Kidney capillary endothelial cell (primary cell): ENCODE measurements at places on chromosomes 6 and 20.
A peak's percentile ranks its signal among the peaks of the same experiment; 100 is the strongest.

- DNase-seq = peak; percentile 96
Observed at GRCh38 chr20:63894358-63895201, at the start of gene DNAJC5. Gene DNAJC5, plus strand, starts transcription at chr20:63895126. Its CDS starts 33,220 bp downstream, at chr20:63928346.

GRCh38 chr6:45921691-45922281, 93.9 kb downstream of the CLIC5 start:
- no peak for DNase-seq

GRCh38 chr6:33344701-33345697, 27.5 kb upstream of the ZBTB22 start:
- peak; percentile 26 for DNase-seq

DNA sequence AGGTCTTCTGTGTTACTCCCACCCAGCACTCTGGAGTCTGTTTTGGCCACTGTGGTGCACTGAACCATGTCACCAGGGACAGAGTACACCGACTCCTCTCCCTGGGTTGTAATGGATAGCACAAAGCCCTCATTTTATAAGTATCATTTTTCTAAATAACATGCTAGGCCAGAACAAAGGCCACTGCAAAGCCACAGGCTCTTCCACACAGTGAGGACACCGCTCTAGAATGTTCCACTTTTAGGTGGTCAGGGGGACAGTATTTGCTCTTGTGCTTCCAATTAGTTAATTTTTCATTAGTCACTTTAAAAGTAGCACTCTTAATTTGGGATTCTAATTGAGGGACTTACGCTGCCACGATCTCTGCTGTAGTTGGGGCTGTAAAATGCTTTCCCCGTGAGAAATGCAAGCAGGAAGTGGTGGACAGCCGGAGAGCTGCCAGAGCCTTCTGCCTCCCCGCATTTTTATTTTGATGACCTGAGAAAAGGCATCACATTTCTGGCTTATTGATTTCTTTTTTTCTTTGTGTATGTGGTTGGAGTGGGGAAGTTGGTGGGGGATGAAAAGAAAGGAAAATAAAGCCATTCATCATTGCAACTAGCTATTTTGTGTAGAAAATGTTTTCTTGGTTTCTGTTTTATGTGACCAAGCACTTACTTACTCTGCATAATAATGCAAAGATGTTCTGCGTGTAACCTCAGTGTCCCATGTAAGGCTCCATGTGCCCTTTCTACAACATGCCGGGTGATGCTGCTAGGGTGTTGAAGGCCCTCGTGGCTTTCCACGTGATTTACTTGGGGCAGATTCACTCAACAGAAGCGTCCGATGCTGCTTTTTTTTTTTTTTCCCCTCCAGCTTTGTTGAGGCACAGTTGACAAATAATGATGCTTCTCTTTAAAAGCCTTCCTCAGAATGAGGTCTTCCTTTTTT, 195.9 kb downstream of the SASH1 start:
- no peak for DNase-seq

- DNase-seq = no peak
Observed at GRCh38 chr6:18363746-18364145, 23.4 kb upstream of the RNF144B start.

DNA sequence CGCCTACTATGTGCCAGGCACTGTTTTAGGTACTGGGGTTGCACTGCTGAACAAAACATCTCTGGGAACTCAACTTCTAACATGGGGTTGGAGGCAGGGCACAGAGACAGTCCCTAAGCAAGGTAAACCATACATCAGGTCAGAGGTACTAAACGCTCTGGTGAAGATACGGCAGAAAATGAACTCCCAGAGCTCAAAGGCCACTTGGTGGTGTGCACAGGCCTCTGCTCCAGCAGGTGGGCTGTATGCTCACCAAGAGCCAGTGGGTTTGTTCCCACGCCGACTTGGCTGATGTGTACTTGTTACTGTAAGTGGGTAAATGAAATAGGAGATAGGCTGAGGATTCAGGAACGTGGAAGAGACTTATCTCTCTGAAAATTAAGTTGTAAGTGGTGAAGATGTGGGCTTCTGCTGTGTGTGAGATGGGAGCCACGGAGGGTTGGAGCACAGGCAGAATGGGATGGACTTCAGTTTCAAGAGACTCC, 133.4 kb downstream of the PREX1 start:
- no peak for DNase-seq

- DNase-seq = no peak
Observed at GRCh38 chr20:40331807-40332560, 357.1 kb downstream of the MAFB start.

DNA sequence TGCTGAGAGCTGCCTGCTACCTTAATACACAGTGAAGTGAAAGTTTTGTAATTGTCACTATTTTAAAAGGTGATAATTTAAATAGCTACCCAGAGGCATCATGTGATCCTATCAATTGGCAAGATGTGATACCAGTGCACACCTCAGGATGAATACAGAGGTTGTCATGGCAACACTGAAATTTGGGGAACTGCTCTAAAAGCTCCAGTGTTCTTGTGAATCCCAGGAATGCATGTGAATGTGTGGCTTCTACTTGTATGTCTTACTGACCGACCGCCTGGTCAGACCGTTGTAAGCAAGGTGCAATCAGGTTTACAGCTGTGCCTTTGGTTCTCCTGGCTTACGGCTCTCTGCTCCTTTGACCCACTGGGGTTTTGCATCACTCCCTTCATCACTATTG, 146.3 kb upstream of the GJE1 start:
- no peak for DNase-seq

- no peak for DNase-seq
Observed at GRCh38 chr20:57211406-57211805, 55.0 kb downstream of the BMP7 start.

- DNase-seq = no peak
Observed at GRCh38 chr20:50409495-50409894, 100.7 kb upstream of the PTPN1 start.

DNA sequence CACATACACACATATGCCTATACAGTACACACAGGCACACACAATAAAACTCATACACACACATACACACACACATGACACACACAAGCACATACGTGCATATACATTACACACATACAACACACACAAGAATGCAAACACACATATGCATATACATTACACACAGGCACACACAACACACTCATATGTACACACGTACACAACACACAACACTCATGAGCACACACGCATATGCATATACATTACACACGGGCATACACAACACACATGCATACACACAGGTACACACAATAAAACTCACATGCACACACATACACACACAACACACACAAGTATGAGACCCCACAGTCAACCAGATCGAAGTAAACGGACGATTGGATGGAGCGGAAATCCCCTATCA, 238.2 kb downstream of the ERMARD start:
- DNase-seq = no peak

DNA sequence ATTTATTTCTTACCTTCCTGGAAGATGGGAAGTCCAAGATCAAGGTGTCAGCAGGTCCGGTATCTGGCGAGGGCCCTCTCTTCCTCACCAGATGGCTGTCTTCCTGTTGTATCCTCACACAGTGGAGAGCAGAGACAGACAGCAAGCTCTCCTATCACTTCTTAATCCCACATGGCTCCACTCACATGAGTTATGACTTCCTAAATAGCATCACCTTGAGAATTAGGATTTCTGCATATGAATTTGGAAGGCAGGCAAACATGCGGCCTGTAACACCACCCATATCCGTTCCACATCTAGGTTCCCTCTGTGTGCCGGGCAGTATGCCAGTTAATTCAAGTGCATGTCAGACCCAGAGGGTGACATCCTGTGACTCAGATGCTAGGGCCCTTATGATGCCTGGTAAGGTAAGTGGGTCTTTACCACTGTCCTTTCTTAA, 2.1 kb downstream of the RAET1E start:
- DNase-seq = peak; percentile 88

DNA sequence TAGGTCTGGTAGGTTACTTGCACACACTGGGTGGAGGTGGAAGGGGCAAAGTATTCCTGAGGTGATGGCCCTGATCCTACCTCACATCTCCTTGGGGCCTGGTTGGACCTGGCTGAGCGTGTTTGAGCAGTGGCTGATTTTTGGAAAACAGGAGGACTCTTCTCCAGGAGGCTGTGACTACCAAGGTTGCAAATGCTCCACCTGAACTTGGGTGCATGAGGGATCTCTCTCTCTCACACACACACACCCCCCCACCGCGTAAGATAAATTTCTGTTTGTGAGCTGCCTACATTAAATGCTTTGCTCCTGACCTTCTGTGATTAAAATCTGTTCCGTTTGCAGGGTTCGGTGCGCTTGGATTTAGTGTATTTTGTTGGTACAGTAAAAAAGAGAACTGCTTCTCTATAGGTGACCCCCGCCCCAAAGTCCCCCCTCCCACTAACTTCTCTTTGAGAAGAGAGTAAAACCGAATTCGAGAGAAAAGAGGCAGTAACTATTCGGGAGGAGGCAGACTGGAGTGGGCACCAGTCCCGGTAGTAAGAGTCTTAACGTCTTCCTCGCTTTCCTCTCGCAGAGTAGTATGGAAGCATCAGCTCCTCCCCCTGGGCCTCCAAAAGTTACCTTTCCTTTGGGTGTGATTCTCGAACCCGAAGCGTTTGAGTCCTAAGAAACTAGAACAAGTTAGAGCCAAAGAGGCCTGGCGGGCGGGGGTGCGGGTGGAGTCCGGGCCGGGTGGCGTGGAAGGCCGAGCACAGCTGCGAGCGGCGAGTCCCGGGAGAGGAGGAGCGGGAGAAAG, 585 bp upstream of the DSE start:
- no peak for DNase-seq

DNA sequence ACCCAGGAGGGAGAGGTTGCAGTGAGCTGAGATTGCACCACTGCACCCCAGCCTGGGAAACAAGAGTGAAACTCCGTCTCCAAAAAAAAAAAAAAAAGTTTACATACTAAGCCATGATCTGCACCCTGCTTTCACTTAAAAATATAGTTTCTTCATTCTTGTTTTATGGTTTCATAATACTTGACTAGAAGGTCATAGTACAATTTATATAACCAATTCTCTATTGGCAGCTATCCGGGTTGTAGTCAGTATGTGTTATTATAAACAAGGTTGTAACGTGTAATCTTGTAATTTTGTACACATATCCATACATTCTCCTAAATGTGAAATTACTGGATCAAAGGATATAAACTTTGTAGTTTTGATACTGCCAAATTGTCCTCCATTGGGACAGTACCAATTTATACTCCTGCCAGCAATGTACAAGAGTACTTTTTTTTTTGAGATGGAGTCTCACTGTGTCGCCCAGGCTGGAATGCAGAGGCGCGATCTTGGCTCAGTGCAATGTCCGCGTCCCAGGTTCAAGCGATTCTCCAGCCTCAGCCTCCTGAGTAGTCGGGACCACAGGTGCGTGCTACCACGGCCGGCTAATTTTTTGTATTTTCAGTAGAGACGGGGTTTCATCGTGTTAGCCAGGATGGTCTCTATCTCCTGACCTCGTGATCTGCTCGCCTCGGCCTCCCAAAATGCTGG, 144.8 kb downstream of the GJA10 start:
- no peak for DNase-seq

GRCh38 chr6:106444777-106445507, 84.4 kb downstream of the CRYBG1 start:
- peak; percentile 72 for DNase-seq

DNA sequence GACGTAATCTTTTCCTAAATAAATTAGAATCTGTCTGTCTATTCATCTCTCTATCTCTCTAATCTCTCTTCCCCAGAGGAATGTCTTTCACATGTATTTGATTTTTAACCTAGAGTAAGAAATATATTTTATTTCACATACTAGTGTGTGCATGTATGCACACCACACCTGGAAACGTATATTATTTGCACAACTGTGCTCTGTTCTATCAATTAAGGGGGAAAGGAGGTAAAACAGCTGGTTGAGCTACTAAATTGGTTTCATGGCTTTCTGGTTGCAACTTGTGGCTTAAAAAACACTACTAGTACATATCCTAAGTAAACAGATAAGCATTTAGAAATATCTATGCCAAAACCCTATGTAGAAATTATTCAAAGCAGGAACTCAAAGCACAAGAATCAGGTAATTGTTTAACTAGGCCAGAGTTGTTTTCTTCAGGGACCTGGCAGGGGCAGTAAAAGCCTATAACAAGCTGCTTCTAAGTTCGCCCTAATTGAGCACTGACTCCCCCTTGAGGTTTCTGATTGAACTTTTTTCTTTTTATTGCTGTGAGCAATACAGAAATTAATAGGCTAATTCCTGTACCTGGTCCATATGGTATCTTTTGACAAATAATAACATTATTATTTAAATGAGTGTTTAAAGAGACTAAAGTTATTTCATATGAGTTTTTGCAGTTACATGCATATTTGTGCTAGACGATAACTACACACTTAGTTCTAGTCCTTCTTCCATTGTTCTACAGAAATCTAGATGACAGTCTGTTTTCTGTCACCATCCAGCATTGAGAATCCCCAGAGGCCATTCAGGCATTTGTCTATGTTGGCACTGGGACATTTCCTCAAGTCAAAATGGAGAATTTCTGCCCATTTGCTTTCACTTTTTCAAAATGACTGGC, 88.6 kb downstream of the MCHR2 start:
- peak; percentile 7 for DNase-seq

DNA sequence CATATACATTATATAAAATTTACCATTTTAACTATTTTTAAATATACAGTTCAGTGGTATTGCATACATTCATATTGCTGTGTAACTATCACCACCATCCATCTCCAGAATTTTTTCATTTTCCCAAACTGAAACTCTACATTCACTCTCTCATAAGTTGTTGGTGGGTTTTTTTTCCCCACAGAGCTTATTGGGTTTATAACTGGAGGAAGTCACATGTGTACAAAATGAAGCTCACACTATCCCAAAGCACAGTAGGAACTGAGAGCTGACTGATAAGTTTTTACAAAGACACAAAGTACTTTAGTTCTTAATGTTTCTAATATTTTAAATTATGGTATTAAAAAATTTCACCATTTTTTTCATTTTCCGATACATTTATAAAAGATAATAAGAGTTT, 78.8 kb upstream of the TNFAIP3 start:
- DNase-seq = no peak

DNA sequence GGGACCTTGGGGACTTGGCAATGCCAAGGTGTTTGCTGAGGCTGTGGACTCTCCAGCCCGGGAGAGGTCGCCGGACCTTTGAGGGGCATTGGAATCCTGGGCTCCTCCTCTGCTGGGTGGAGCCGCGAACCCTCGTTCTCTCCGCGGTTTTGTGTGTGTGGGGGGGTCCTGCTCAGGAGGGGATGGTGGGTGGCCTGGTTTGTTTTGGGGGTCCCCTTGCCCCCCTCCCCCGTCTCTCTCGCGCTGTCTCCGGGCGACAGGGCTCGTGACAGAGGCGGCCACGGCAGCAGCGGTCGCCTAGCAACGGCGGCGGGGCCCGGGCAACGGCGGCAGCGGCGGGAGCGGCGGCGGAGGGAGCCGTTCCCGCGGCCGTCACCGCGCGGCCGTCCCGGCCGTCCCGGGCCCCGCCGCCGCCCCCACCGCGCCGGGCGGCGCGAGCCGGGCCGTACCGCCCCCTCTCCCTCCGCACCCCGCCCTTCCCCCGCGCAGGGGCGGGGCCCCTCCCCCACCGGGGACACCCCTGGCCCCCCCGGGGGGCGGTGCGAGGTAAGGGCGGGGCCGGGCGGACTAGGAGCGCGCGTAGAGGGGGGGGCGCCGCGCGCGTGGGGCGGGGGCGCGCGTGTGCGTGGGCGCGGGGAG, 7.8 kb downstream of the SYNGAP1 start:
- no peak for DNase-seq
